GM12878 (cell line): ENCODE measurements at places on chromosomes 12 and 14.

DNA sequence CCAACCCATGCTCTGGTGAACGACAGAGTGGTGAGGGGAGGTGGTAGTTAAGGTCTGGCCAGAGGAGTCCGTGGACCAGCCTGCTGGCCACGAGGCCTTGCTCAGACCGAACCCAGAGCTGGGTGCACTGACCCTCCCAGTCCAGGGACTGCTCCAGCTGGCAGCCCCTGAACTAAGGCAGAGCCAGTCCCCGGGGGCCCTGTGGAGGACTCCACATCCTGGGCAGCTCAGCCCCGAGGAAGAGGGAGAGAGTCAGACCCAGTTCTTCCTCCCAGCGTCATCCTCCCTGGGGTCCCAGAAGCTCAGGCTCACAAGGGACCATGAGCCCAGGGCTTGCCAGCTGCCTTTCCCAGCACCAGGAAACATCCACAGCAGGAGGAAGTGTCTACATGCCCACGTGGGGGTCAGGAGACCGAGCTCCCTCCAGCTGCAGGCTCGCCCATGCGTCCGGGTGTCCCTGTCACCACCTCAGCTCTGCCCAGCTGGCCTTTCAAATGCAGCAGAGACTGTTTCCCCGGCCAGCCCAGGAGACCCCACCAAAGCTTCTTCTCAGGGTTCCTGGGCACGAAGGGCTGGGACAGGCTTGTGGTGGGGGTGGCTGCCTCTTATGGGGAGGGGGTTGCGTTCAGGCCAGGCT is 194.4 kb downstream of the KIF26A start:
- H3K36me3 ChIP-seq = no peaks in the 10 kb centered on the region
- no peaks in the 10 kb centered on the region for H3K4me1 ChIP-seq
- no peaks in the 10 kb centered on the region for H3K27me3 ChIP-seq
- DNase-seq = no peak

DNA sequence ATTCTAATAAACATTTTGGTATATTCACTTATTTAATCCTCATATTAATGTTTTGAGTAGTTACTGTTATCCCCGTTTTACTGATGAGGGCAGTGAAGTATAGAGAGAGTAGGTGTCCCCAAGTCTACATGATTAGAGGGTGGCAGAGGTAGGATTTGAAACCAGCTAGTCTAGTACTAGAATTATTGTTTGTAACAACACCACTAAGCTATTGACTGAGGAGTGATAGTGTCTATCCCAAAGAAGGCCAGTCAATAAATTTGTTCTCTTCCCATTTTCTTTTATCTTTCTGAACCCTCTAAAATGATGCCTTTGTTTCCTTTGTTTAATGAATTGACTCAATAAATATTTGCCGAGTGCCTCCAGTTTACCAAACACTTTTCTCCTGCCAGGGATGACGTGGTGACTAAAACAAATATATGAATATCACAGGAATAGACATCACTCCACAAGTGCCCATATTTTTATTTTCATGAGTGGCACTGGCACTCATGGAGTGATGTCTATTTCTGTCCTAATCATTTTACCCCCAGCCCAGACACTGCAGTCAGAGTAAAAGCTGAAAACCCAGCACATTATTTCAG is 247.5 kb downstream of the SLC16A7 start:
- no peak overlapping the region for H3K4me3 ChIP-seq
- no peaks in the 10 kb centered on the region for H3K27me3 ChIP-seq
- no peak for DNase-seq

DNA sequence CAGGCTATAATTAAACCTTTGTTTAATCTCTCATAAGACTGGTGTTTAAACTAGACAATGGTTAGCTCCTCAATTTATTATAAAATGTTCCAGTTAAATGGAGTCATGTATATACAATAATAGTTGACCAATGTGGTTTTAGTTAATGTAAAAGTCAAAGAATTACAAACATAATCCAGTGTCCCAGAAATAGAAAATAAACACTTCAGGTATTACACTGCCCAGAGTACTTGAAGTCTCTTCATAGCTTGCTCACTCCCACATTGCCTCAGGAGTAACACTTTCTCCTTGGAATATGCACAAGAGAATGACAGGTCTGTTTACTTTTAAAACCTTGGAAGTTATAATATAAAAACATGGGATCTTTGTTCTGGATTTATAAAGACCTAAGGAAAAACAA is 60.5 kb downstream of the SLC38A1 start:
- no peak for DNase-seq
- no peak overlapping the region for H3K4me3 ChIP-seq
- H3K27me3 ChIP-seq = no peaks in the 10 kb centered on the region
- H3K4me1 ChIP-seq = peaks cover 52% of the 10 kb centered on the region
- H3K36me3 ChIP-seq = peaks cover 43% of the 10 kb centered on the region

- H3K4me3 ChIP-seq = no peak overlapping the region
- no peak overlapping the region for H3K27ac ChIP-seq
- no peak for DNase-seq
- H3K36me3 ChIP-seq = peaks cover 2% of the 10 kb centered on the region
Measured at GRCh38 chr12:50196537-50196936, 29.4 kb upstream of the CERS5 start.

DNA sequence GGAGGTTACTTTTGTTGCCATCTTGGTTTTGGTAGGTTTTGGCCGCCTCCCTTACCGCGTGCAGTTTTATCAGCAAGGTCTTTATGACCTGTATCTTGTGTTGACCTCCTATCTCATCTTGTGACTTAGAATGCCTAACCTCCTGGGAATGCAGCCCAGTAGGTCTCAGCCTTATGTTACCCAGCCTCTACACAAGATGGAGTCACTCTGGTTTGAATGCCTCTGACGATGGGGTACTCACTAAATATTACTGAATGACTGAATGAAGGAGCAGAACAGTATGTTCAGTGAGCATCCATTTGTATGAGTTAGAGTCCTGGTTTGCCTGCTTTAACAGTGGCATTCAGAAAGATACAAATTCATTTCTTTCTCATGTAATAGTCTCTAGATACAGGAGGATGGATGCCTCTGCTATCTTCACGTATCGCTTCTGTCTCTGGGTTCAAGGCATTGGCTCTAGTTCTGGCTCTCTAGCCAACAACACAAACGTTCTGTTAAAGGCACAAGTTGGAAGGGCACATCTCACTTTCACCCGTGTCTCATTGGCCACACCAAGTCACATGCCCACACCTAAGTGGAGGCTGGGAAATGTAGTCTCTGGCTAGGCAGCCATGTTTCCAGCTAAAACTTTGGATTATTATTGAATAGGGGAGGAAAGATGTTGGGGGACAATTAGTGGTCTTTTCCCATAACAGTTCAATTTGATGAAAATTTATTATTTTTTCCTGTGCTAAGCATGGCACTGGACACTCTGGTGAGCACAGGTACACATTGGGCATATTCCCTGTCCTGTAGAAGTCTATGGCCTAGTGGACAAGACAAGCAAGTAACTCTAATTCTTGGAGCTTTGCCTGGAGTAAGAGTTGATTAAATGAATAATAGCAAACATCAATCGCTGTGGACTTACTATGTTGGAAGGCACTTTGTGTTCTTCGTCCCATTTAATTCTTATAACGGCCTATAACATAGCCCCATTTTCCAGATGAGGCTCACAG is 75.2 kb upstream of the RPH3A start:
- H3K27ac ChIP-seq = no peak overlapping the region
- no peak for DNase-seq
- H3K4me3 ChIP-seq = no peak overlapping the region
- H3K27me3 ChIP-seq = no peaks in the 10 kb centered on the region

GRCh38 chr14:64971943-64972791 is at the start of gene RAB15:
Gene RAB15, minus strand, starts transcription at chr14:64972336. Its CDS starts 260 bp downstream, at chr14:64972076.
- peaks cover 7% of the 10 kb centered on the region for H3K27me3 ChIP-seq
- H3K27ac ChIP-seq = no peak within 1 kb of the TSS

GRCh38 chr14:68526512-68527091 is 266.3 kb downstream of the ZFP36L1 start:
- H3K4me3 ChIP-seq = no peak overlapping the region
- no peaks in the 10 kb centered on the region for H3K27me3 ChIP-seq
- H3K36me3 ChIP-seq = no peaks in the 10 kb centered on the region
- no peak overlapping the region for H3K27ac ChIP-seq
- H3K4me1 ChIP-seq = no peaks in the 10 kb centered on the region

GRCh38 chr14:64770751-64771150 is 66.5 kb downstream of the PLEKHG3 start:
- H3K4me3 ChIP-seq = no peak overlapping the region
- H3K27me3 ChIP-seq = no peaks in the 10 kb centered on the region
- no peaks in the 10 kb centered on the region for H3K4me1 ChIP-seq

GRCh38 chr12:78568321-78569020 is 296.1 kb upstream of the SYT1 start:
- no peaks in the 10 kb centered on the region for H3K4me1 ChIP-seq
- H3K4me3 ChIP-seq = no peak overlapping the region
- H3K27me3 ChIP-seq = no peaks in the 10 kb centered on the region

- no peaks in the 10 kb centered on the region for H3K36me3 ChIP-seq
- H3K27me3 ChIP-seq = peaks cover 20% of the 10 kb centered on the region
- H3K27ac ChIP-seq = no peak overlapping the region
- no peak for DNase-seq
- H3K4me3 ChIP-seq = peak overlapping the region; percentile 50; the same call in 1 of the 2 replicates
Measured at GRCh38 chr14:61280526-61281185, 482 bp downstream of the TMEM30B start.

- H3K4me1 ChIP-seq = no peaks in the 10 kb centered on the region
- no peaks in the 10 kb centered on the region for H3K36me3 ChIP-seq
- no peak overlapping the region for H3K4me3 ChIP-seq
- no peaks in the 10 kb centered on the region for H3K27me3 ChIP-seq
- DNase-seq = no peak
Measured at GRCh38 chr14:69803753-69804152, 6.7 kb upstream of the SLC10A1 start.

DNA sequence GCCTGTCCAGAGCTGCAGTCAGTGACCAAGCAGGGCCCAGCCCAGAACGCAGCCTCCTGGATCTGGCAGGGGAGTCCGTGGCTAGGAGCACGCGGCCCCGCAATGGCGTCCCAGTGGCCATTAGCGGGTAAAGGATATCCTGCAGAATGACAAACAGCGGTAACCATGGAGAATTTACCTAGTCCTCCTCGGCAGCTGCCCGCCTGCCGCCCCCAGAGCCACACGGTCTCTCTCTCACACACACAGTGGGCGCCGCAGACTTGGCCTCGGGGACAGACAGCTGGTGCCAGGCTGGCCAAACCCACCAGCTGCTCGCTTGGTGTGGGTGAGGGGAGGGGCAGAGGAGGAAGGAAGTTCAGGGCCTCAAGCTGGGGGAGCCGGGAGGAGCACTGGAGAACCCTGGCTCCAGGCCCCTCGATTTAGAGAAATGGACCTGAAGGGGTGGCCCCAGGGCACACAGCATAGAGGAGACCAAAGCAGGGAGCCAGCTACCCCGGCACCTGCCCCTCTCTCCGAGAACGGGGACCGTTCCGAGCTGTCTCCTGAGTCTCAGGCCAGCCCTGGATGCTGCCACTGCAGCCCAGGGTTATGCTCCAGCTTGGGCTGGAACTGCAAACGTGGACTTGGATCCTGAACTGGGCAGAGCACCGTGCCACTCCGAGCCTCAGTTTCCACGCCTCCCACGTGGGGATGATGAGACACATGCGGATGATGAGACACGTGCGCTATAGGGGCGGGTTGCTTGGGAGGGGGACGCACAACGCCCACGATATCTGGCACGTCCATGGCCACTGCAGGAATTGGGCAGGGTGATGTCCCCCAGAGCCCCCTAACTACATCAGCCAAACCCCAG is 3.4 kb downstream of the CDK2AP1 start:
- H3K27ac ChIP-seq = no peak overlapping the region; the same call in 1 of the 2 replicates
- no peak overlapping the region for H3K4me3 ChIP-seq
- H3K36me3 ChIP-seq = no peaks in the 10 kb centered on the region; the same call in 1 of the 2 replicates
- H3K4me1 ChIP-seq = peaks cover 17% of the 10 kb centered on the region
- H3K27me3 ChIP-seq = no peaks in the 10 kb centered on the region
- no peak for DNase-seq

DNA sequence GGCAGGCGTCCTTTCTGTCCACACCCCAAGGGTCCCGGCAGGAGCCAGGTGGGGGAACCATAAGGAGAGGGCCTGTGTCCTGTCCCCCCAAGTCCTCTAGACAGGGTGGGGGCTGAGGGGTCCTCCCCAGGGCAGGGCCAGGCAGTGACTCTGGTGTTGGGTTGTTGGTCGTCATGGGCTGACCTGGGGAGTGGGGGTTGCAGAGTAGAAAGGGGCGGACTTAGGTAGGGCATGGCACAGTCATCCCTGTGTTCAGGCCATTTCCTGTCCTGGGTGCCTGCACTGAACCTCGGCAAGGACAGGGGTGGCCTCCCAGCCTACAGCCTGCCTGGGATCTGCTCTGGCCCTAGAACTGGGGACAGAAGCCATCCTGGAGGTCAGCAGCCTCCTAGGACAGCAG is 356.2 kb downstream of the TMEM121 start:
- no peak overlapping the region for H3K4me3 ChIP-seq
- H3K36me3 ChIP-seq = no peaks in the 10 kb centered on the region
- H3K27ac ChIP-seq = no peak overlapping the region
- DNase-seq = no peak
- no peaks in the 10 kb centered on the region for H3K4me1 ChIP-seq

- peak; percentile 25 for DNase-seq
- H3K4me3 ChIP-seq = 0 out of 2 replicates have a peak overlapping the region, but pooled peaks have one; percentile 1
- H3K4me1 ChIP-seq = peaks cover 5% of the 10 kb centered on the region; the same call in 1 of the 2 replicates
- no peaks in the 10 kb centered on the region for H3K36me3 ChIP-seq
- H3K27ac ChIP-seq = no peak overlapping the region
- peaks cover 16% of the 10 kb centered on the region for H3K27me3 ChIP-seq
Measured at GRCh38 chr12:53696285-53696654, 20.4 kb upstream of the ATP5MC2 start.

- H3K36me3 ChIP-seq = no peaks in the 10 kb centered on the region
- peak overlapping the region; percentile 91 for H3K27ac ChIP-seq
- H3K27me3 ChIP-seq = no peaks in the 10 kb centered on the region
- peaks cover 58% of the 10 kb centered on the region for H3K4me1 ChIP-seq
- H3K4me3 ChIP-seq = peak overlapping the region; percentile 63
Measured at GRCh38 chr14:68822132-68822651, 29.3 kb upstream of the ZFP36L1 start.

DNA sequence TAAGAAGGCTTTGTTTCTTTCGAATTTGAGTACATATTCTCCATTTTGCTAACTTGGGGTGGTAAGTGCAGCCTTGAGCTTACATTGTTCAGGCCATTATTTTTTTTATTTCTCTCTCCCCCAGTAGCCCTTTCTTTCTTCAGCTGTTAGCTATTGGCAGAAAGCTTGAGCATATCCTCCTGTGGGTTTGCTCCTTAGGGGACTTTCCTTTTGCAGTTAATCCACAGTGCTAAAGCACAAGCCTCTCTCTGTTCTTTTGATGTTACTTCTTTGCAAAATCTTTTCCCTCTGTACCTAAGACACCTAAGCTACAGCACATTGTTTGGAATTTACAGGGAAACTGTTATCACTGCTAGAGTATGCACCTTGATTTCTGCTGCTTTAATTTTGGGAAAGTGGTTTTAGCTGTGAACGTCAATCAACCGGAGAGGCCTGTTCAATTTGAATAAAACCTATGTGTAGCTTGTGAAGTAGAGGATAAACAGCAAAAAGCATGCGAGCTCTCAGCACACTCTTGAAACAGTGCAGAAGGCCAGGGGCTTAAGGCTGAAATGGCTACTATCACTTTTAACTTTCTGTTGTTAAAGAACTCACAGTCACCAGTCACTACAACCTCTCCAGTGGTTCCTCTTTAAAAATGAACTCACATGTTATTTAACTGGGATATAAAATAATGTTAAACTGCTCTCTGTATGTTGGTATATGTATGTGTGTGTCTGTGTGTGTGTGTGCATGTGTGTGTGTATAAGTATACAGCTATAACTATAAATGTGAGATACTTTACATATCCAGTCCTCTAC is 139.2 kb downstream of the PDZRN4 start:
- no peaks in the 10 kb centered on the region for H3K27me3 ChIP-seq
- no peak for DNase-seq
- no peaks in the 10 kb centered on the region for H3K36me3 ChIP-seq

GRCh38 chr12:47077206-47078085 is 2.0 kb upstream of the PCED1B start:
- DNase-seq = no peak
- peaks cover 19% of the 10 kb centered on the region for H3K27me3 ChIP-seq
- no peak overlapping the region for H3K27ac ChIP-seq
- H3K36me3 ChIP-seq = no peaks in the 10 kb centered on the region
- H3K4me1 ChIP-seq = peaks cover 10% of the 10 kb centered on the region
- H3K4me3 ChIP-seq = no peak overlapping the region
